ENCODE measurements at places on chromosomes 2 and 18.

- DNase-seq, result no peak
Measured at GRCh38 chr2:191660575-191660974, 17.4 kb upstream of the NABP1 start.

DNA sequence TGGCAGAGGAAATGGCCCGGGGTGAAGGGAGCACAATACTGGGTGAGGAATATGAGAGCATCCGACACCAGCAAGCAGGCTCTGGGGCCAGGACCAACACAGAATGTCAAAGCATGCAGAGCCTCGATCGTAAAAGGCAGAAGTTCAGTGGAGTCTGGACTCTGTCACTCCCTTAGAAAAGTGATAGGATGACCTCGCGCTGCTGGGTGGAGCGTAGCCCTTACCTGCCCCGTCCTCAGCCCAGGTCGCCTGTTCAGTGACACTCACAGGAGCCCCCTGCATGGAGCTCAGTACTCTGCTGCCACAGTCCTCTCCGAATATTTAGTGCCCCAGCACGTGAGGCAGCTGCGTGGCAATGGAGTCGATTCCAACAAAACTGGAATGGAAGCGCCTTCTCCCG is 236.7 kb upstream of the MYT1L start:
- no peak for DNase-seq

DNA sequence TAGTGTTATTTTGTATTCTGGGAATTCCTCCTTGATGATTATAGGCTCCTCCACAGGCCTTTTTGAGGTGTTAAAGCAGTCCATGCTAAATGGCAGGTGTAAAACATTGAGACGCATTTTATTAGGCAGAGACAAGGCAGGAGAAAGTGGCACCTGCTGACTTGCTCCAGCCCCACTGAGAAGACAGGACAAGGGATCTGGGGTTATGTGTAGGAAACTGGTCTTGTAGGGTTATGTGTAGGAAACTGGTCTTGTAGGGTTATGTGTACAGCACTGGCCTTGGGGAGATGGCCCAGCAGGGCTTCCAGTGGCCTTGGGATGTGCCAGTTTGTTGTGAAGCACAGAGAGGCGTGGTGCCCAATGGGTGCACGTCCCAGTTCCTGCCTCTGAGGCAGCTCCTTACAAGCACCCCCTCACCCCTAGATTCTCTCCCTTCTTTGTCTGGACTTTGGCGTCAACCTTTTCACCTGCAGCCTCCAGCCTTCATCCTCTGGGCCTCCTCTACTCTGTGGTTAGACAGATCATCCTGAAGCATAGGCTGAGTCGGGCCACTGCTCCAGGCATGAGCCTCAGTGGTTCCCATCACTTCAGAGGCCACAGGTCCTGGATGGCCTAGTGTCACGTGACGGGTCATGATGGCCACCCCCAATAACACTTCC is 921 bp upstream of the FABP1 start:
- no peak for DNase-seq

- peak; percentile 65 for DNase-seq
Measured at GRCh38 chr2:143903172-143903856, 616.6 kb downstream of the ZEB2 start.

GRCh38 chr2:209253544-209253943 is 170.3 kb upstream of the MAP2 start:
- no peak for DNase-seq

- DNase-seq, result no peak
Measured at GRCh38 chr18:57664568-57665165, 43.0 kb upstream of the NARS1 start.

GRCh38 chr2:37350034-37350433 is 5.6 kb downstream of the QPCT start:
- DNase-seq, result no peak

DNA sequence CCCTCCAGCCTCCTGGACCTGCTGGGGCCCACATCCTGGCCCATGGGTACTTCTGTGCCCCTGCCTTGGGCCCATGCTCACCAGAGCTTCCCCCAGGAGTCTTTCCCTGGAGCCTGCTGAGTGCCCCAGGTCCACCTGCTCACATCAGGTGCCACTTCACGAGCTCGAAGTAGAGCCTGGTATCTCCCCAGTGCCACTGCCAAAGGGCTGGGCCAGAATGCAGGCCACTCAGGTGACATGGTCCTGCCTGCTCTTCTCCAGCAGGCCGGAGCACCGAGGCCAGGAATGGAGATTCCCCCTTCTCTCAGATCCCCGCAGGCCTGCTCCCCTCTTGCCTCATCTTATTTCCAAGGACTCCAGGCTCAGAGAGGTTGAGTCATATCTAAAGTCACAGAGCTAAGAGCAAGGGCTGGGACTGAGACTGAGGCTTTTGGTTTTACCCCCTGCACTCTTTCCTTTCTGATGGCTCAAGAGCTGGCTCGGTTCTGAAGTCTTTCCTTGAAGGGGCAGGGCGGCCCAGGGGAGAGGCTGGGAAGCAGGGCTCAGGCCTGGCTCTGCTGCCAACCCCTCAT is 79.2 kb downstream of the HS1BP3 start:
- DNase-seq, result peak; percentile 38

DNA sequence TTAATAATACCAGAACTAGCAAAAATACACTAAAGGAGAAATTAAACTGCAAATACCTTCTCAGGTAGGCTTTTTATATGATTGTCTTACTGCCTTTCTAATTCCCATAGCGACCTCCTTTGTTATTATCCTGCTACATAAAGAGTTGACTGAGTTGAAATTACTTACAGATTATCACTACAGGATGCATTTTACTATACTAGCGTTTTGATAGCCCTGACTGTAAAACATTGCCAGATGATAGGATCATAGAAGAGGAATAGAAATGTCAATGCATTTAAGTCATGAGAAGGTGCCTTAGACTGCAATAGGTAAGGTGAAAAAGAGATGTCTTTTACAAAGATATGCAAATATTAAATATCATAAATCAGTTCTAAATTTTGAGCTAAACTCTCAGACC is 639.7 kb downstream of the NRXN1 start:
- DNase-seq, result no peak

GRCh38 chr18:6729247-6730091 is at the start of gene ARHGAP28:
TSS of gene ARHGAP28 (plus strand) at chr18:6729716. CDS start at chr18:6729822, 106 bp downstream.
- peak; percentile 51 for DNase-seq

GRCh38 chr18:32257084-32257785 is 67.4 kb downstream of the MEP1B start:
- DNase-seq, result no peak

GRCh38 chr2:210592726-210593125 is 36.3 kb downstream of the CPS1 start:
- no peak for DNase-seq

DNA sequence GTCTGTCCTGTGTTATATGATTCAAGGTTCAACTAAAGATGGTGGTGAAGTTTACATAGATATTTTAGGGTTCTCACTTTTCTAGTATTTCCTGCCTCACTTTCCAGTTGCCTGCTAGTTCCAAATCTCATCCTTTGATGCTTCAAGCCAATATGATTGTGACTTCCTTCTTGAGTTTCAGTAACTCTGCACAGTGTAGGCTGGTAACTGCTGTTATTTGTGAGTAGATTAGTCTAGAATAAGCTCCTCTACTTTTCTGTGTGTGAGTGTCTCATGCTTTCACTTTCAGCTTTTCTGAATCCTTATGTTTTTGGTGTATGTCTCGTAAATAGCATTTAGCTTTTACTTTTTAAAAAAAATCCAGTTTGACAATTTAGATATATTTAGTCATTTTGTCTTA is 42.6 kb downstream of the GALNT1 start:
- DNase-seq, result peak; percentile 39

DNA sequence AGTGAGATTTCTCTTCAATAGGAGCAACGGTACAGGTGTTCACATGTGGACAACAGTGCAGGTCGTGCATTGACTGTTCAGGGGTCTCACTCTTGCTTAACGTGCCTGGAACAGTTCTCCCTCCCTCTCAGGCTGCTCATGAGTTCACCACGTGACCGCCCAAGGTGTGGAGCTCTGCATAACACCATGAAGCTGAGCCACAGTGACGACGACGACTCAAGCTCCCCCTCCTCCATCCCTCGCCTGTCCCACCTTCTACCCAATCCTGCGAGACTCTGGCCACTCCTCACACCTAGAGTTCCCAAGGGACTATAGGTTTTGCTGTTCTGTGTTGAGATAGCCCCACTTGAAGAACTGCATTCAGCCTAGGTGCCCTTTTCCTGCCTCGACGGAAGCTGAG is 42.8 kb downstream of the STK25 start:
- no peak for DNase-seq

DNA sequence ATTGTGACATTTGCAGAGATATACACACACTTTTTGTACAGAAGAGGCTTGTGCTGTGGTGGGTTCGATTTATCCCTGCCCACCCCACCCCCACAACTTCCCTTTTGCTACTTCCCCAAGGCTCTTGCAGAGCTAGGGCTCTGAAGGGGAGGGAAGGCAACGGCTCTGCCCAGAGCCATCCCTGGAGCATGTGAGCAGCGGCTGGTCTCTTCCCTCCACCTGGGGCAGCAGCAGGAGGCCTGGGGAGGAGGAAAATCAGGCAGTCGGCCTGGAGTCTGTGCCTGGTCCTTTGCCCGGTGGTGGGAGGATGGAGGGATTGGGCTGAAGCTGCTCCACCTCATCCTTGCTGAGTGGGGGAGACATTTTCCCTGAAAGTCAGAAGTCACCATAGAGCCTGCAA is 40.0 kb downstream of the STEAP3 start:
- no peak for DNase-seq

DNA sequence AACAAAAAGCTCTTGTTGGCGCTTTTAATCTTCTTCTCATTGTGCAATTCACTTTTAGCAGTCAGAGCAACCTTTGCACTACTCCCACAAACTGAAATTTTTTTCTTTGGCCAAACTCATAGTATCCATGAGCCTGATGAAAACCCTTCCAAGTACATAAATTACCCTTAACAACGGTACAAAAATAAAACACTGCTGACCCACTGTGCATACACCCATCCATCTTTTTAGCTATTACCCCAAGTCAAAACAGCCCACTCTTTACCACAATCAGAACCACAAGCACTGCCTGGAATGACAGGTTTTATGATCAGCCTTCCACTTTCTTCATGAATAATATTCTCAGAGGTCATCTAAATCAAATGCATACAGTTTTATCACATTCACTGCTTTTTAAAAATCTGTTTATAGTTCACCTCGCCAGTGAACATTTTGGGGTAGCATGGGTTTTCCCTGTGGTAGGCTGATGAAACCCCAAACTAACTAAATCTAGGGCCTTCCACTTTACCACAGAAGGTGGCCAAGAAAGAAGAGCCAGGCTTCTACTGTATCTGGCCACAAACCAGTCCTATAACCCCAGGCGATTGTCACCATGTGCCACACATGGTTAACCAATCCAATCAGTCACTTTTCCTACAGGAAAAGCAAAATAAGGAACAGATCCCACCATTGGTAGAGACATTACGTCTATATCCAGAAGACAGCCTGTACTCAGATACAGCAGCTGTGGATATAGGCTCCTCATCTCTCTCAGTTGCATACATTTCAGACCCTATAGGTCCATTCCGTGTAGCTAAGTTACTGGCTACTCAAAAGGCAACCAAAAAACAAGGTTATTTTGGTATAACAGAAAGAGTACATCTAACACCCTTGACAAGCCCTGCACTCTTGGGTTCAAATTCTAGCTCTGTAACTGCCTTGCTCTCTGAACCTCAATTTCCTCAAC is 171.3 kb downstream of the THADA start:
- DNase-seq, result peak; percentile 69

- DNase-seq, result peak; percentile 55
Measured at GRCh38 chr2:230226051-230226551, 565 bp downstream of the SP140 start.

DNA sequence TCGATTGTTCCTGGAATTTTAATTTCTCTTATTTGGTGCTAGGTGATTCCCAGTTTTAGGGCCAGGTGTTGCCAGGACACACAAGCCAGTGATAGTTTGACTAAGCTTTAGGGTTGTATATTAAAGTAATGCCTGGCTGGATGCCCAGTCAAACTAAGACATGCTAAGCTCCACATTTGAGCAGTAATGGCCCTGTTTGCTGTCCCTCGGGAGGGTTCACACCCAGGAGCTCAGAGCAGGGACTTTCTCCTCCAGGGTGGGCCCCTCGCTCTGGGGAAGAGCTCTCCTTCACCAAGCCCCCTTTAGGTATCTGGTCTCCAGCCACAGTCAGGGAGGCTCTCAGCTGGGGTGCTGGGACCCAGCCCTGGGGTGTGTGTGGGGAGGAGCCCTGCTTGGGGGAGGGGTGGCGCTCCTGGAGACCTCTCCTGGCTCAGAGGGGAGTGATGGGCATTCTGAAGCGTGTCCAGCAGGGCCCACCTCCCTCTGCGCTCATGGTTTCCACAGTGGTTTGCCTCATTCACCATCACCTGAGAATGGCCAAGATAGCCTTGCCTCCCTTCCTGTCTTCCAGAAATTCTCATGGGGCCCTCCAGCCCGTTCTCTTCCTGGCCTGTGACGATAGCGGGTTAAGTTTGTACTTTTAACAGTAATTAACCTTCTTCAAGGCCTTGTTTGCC is 31.7 kb downstream of the INPP4A start:
- no peak for DNase-seq

DNA sequence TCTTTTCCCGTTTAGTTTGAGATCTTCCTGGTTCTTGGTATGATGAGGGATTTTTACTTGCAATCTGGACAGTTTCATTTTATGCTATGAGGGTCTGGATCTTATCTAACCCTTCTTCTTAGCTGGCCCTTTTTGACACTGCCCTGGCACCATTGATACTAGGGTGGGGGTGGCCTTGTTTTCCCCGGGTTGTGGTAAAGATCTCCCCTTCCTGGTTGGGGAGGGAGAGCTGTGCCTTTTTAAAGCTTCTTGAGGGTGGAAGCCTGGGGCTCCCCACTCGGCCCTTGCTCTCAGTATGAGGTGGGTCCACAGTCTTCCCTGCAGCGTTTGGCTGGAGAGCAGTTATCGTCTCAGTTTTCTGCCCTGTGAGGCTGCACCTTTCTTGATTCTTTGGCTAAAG is 66.1 kb downstream of the ASB1 start:
- DNase-seq, result no peak

GRCh38 chr2:72147303-72147971 is at the start of gene CYP26B1:
TSS of gene CYP26B1 (minus strand) at chr2:72147862. CDS start at chr2:72147834, 28 bp downstream.
- no peak for DNase-seq

- no peak for DNase-seq
Measured at GRCh38 chr2:130251535-130251872, 53.3 kb upstream of the TUBA3E start.

GRCh38 chr2:147663153-147663961 is 181.5 kb upstream of the ACVR2A start:
- DNase-seq, result peak; percentile 60

DNA sequence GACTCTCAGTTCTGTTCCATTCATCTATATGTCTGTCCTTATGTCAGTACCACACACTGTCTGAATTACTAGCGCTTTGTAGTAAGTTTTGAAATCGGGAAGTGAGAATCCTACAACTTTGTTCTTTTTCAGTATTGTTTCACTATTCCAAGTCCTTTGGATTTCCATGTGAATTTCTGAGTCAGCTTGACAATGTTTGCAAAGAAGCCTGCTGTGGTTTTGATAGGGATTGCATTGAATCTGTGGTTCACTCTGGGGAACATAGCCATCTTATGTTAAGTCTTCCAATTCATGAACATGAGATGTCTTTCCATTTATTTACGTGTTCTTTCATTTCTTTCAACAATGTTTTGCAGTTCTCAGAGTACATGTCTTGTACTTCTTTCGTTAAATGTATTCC is 15.0 kb downstream of the SLC3A1 start:
- no peak for DNase-seq

- no peak for DNase-seq
Measured at GRCh38 chr2:1397350-1397749, 15.9 kb upstream of the TPO start.
